WTC11 (cell line): ENCODE measurements at places on chromosomes 2 and 18. TPM values are rescaled to one million over a fixed set of nuclear protein-coding genes. Genes with fewer than 3 reads are reported as not detected.
A peak's percentile ranks its signal among the peaks of the same experiment; 100 is the strongest.

DNA sequence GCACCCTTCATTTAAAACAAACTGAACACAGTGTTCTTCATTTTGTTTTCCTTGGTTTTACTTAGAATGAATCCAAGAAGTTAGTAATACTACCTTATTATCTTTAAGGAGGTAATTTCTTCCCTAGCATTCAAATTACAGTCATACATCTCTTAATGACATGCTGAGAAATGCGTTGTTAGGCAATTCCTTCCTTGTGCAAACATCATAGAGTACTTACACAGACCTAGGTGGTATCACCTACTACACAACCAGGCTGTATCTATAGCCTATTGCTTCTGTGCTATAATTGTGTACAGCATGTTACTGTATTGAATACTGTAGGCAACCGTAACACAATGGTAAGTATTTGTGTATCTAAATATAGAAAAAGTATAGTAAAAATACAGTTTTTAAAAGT lies 8.4 kb upstream of the CABYR start:
- H3K4me3 ChIP-seq, result no peak overlapping the region
- no peak overlapping the region for H3K27ac ChIP-seq
- H3K4me1 ChIP-seq, result no peaks in the 10 kb centered on the region

DNA sequence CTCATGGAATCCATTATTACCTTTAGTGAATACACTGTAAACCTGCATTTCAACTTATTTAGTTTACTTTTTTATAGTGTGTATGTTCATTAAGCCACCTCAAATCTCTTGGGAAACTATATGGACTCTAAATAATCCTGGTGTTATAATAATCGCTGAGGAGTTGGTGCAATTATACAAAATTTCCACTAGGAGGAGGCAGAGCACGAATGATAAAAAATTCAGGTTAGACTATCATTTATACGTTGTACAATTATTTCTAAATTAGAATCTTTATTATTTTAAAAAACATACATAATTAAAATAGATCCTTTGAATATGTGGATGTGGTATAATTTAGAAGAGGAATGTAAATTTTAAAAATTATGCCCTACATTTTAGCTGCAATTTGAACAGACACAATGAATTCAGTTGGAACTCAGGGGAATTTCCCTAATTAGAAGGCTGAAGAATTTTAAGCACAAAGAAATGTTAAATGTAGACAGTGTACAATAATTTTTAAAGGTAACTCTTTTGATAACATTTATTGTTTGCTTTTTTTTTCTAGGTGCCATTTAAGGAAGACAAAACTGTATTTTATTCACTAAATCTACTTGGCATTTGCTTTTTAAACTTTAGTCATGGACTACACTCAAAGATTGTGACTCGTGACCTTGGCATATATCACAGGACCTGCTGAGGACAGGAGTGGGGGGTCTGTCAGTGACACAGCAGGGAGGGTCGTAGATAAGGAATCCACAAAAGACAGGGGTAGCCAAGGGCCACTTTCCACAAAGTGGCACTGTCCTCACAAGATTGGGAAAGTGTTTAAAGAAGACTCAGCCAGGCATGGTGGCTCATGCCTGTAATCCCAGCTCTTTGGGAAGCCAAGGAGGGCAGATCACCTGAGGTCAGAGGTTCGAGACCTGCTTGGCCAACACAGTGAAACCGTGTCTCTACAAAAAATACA lies 45.5 kb downstream of the RAB12 start:
- peak overlapping the region; percentile 81 for H3K27ac ChIP-seq
- no peak overlapping the region for H3K4me3 ChIP-seq
- DNase-seq, result no peak
- peaks cover 18% of the 10 kb centered on the region for H3K36me3 ChIP-seq
- H3K27me3 ChIP-seq, result no peaks in the 10 kb centered on the region

- peaks cover 41% of the 10 kb centered on the region for H3K36me3 ChIP-seq
- H3K4me1 ChIP-seq, result no peaks in the 10 kb centered on the region
Observed at GRCh38 chr2:190912726-190913125, 32.1 kb downstream of the GLS start.

IAH1 gene
- 14.4 to 18.0 TPM (median 16.5 TPM) in 3 replicates for total RNA-seq

XPO1 gene
- 258 to 272 TPM (median 260 TPM) in 3 replicates for total RNA-seq

GRCh38 chr18:77006305-77007175 lies 126.0 kb downstream of the MBP start:
- DNase-seq, result no peak
- no peaks in the 10 kb centered on the region for H3K36me3 ChIP-seq

GRCh38 chr2:153386481-153386897 lies 92.1 kb downstream of the RPRM start:
- no peaks in the 10 kb centered on the region for H3K36me3 ChIP-seq
- H3K4me1 ChIP-seq, result peaks cover 16% of the 10 kb centered on the region
- H3K4me3 ChIP-seq, result no peak overlapping the region
- H3K27me3 ChIP-seq, result no peaks in the 10 kb centered on the region
- DNase-seq, result no peak

DNA sequence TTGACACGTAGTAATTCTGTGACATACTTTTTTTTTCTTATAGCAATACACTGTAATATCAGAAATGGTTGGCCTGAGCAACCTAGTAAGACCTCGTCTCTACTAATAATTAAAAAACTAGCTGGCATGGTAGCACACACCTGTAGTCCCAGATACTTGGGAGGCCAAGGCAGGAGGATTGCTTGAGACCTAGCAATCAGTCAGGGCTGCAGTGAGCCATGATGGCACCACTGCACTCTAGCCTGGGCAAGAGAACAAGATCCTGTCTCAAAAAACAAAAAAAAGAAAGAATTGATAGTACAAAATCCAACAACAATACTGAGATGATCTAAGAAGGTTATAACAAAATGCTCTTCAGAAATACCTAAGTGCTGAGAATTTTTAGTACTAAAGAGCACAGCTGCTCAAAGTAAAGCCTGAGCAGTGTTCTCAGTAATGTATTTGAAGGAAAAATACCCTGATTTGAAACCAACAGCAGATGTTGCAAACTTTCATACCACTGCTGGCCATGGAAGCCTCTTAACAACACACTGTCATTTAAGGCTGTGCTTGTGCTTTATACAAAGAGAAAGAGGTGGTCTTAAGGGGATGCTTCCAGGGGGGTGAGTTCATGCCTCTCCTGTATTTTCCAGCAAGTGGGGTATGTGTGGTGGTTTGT lies 132.6 kb upstream of the CDCA7 start:
- no peaks in the 10 kb centered on the region for H3K27me3 ChIP-seq
- no peak overlapping the region for H3K27ac ChIP-seq
- H3K4me1 ChIP-seq, result peaks cover 16% of the 10 kb centered on the region
- H3K4me3 ChIP-seq, result no peak overlapping the region
- no peak for DNase-seq

GRCh38 chr2:217551252-217551899 lies 451.4 kb downstream of the TNS1 start:
- H3K4me1 ChIP-seq, result peaks cover 49% of the 10 kb centered on the region
- H3K27me3 ChIP-seq, result peaks cover 23% of the 10 kb centered on the region
- no peak overlapping the region for H3K4me3 ChIP-seq
- no peak overlapping the region for H3K27ac ChIP-seq

NETO1 gene
- total RNA-seq, result 30.0 to 34.7 TPM (median 33.1 TPM) in 3 replicates

- H3K4me3 ChIP-seq, result no peak overlapping the region
- peak overlapping the region; percentile 86; the same call in 1 of the 2 replicates for H3K27ac ChIP-seq
- DNase-seq, result no peak
- no peaks in the 10 kb centered on the region for H3K27me3 ChIP-seq
- no peaks in the 10 kb centered on the region for H3K36me3 ChIP-seq
- peaks cover 42% of the 10 kb centered on the region for H3K4me1 ChIP-seq
Observed at GRCh38 chr2:207801259-207801658, 31.6 kb upstream of the FZD5 start.

- no peak for DNase-seq
- no peaks in the 10 kb centered on the region for H3K27me3 ChIP-seq
- no peak overlapping the region for H3K4me3 ChIP-seq
- peaks cover 31% of the 10 kb centered on the region for H3K4me1 ChIP-seq
Observed at GRCh38 chr18:5982332-5982731, 87.0 kb upstream of the TMEM200C start.

- no peaks in the 10 kb centered on the region for H3K4me1 ChIP-seq
Observed at GRCh38 chr2:198211706-198212105, 407.3 kb downstream of the PLCL1 start.

DNA sequence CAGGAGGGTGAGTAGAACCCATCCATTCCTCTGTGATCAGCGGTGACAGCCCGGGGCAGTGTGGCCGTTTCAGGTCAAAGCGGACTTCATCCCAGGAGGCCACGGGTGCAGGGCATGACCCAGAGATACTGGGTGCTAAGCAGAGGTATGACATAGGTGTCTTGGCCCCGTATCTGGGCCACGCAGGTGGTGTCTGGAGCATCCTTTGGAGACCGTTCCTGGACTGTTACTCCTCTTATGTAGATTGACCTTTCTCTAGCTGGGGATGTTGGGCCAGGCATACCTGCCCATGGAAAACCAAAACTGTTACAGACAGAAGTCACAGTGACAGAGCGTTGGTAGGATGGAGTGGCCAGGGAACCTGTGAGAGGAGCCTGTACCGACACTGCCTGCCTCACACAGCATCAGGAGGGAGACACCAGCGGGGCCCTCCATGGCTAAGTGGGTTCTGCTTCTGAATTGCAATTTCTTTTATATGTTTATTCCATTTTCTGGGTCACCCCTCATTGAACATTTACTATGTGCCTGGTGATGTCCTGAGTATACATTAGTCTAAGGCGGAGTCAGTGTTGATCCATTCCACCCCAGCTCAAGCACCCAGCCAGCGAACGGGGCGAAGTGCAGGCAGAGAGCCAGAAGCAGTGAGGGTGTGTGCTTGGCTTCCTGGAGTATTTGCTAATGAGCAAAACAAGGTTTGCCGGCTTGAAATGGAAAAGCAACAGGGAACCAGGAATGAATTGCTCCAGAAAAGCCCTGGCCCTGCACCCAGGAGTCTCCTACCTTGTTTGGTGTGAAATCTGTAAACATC lies 141.7 kb downstream of the SH3RF3 start:
- H3K36me3 ChIP-seq, result no peaks in the 10 kb centered on the region
- H3K4me3 ChIP-seq, result no peak overlapping the region
- H3K4me1 ChIP-seq, result peaks cover 14% of the 10 kb centered on the region
- no peak overlapping the region for H3K27ac ChIP-seq
- no peak for DNase-seq

DNA sequence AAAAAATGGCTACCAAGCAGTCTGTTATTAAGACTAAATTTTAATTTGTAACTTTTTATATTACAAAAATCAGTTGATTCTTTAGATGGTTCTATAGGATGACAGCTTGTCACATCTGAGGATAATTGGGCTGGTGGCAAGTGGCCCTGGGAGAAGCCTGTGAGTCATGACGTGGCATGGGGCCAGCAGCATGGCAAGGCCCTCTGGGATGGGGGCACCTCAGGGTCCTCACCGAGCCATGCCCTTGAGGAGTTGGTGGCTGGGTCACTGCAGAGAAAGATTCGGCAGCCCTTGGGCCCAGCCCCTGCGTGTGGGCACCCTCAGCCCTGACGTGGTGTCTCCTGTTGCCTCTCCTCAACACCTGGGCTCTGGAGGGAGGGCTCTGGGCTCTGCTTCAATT lies 49.7 kb downstream of the STK25 start:
- no peak for DNase-seq
- no peaks in the 10 kb centered on the region for H3K36me3 ChIP-seq
- peaks cover 4% of the 10 kb centered on the region; the same call in 1 of the 2 replicates for H3K4me1 ChIP-seq
- no peak overlapping the region for H3K4me3 ChIP-seq
- no peak overlapping the region for H3K27ac ChIP-seq

GRCh38 chr2:71212336-71212735 lies 14.6 kb downstream of the PAIP2B start:
- no peak overlapping the region for H3K27ac ChIP-seq
- H3K27me3 ChIP-seq, result no peaks in the 10 kb centered on the region
- DNase-seq, result no peak

- no peaks in the 10 kb centered on the region for H3K36me3 ChIP-seq
- no peak overlapping the region for H3K27ac ChIP-seq
- DNase-seq, result no peak
- no peak overlapping the region for H3K4me3 ChIP-seq
- H3K4me1 ChIP-seq, result peaks cover 27% of the 10 kb centered on the region
- no peaks in the 10 kb centered on the region; the same call in 1 of the 2 replicates for H3K27me3 ChIP-seq
Observed at GRCh38 chr2:133675-134593, 87.6 kb upstream of the FAM110C start.

- H3K27me3 ChIP-seq, result no peaks in the 10 kb centered on the region
- H3K27ac ChIP-seq, result peak overlapping the region; percentile 84
- no peak overlapping the region for H3K4me3 ChIP-seq
- peaks cover 64% of the 10 kb centered on the region for H3K36me3 ChIP-seq
Observed at GRCh38 chr2:70709275-70710037, 58.5 kb downstream of the ADD2 start.

DNA sequence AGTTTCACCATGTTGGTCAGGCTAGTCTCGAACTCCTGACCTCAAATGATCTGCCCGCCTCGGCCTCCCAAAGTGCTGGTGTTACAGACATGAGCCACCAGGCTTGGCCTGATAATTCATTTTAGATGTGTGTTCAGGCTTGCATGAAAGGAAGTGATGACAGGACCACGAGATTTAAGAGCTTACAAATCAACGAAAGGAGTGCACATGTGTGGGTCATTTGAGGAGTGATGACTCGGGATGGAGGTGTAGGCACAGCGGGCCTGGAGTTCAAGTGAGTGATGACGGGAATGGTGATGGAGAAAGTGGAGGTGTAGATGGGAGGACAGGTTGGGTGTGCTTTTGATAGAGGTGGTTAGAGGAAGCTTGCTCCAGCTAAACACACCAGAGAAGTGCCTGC lies 742.4 kb downstream of the GALR1 start:
- H3K4me3 ChIP-seq, result no peak overlapping the region
- peaks cover 2% of the 10 kb centered on the region; the same call in 1 of the 2 replicates for H3K27me3 ChIP-seq
- no peaks in the 10 kb centered on the region for H3K4me1 ChIP-seq
- no peak overlapping the region for H3K27ac ChIP-seq

- no peak overlapping the region for H3K27ac ChIP-seq
- H3K4me3 ChIP-seq, result no peak overlapping the region
- H3K27me3 ChIP-seq, result no peaks in the 10 kb centered on the region
- no peaks in the 10 kb centered on the region for H3K36me3 ChIP-seq
Observed at GRCh38 chr18:801137-801536, 10.9 kb downstream of the YES1 start.

DNA sequence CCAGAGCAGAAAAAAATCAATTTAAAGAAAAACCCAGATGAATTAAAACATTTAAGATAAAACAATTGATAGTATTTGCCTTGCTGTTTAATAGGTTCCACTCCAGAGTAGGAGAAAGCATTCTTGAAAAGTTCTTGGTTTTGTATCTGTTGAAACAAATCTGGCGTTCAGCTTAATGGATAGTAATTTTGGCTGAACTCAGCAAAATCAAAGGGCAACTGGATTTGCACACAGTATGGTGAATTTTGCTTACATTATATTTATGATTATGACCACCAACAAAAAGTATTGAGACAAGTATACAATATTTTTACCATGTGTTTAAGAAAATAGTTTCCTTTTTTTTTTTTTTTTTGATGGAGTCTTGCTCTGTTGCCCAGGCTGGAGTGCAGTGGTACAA lies 34.0 kb downstream of the SLC4A10 start:
- no peaks in the 10 kb centered on the region for H3K27me3 ChIP-seq
- H3K27ac ChIP-seq, result no peak overlapping the region
- DNase-seq, result no peak
- no peak overlapping the region for H3K4me3 ChIP-seq
- H3K4me1 ChIP-seq, result peaks cover 3% of the 10 kb centered on the region
- H3K36me3 ChIP-seq, result peaks cover 4% of the 10 kb centered on the region

LOXL3 gene
- total RNA-seq, result 21.1 to 27.2 TPM (median 23.9 TPM) in 3 replicates
